ENCODE measurements at places on chromosomes 6 and 20.

- DNase-seq, result no peak
Measured at GRCh38 chr6:503610-504362, 112.2 kb downstream of the IRF4 start.

DNA sequence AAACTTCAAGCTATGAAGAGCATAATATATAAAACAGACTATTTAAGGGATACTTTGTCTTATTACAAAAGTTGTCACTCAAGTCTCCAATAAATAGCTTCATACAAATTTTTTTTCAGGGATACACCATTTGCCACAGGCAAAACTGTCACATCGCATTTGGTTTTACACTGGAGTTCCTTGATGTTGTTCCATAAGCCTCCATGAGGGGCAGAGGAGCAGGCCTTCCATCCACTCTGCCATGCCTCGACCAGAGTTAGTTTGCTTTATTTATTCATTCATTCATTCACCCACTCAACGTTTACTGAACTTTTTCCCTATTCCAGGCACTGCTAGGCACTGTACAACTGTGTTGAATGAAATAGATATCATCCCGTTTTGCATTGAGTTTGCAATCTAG lies 246.6 kb downstream of the PHF3 start:
- no peak for DNase-seq

GRCh38 chr6:99867026-99867425 lies 127.0 kb downstream of the MCHR2 start:
- DNase-seq, result no peak

DNA sequence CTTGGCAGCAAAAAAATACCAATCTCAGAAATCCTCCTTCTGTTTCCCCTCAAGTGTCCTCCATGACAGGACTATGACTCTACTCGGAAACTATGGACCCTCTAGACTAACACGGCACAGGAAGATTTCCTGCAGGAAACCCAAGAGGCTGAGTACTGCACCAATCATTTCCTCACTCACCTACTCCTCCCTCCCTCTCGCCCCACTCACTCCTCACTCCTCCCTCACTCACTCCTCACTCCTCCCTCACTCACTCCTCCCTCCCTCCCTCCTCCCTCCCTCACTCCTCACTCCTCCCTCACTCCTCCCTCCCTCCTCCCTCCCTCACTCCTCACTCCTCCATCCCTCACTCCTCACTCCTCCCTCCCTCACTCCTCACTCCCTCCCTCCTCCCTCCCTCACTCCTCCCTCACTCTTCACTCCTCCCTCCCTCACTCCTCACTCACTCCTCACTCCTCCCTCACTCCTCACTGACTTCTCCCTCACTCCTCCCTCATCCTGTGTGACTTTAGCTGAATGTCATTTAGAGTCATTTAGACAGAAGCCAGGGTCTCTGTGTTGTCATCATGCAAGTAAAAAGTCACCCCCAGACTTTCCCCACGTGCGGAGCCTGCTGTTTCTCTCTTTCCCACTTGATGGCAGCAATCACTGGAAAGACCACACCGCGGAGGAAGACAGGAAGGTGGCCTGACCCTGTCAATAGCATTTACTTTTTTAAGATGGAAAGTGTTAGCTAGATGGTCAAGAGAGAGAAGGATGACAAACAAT lies 226.8 kb upstream of the PDE10A start:
- no peak for DNase-seq

DNA sequence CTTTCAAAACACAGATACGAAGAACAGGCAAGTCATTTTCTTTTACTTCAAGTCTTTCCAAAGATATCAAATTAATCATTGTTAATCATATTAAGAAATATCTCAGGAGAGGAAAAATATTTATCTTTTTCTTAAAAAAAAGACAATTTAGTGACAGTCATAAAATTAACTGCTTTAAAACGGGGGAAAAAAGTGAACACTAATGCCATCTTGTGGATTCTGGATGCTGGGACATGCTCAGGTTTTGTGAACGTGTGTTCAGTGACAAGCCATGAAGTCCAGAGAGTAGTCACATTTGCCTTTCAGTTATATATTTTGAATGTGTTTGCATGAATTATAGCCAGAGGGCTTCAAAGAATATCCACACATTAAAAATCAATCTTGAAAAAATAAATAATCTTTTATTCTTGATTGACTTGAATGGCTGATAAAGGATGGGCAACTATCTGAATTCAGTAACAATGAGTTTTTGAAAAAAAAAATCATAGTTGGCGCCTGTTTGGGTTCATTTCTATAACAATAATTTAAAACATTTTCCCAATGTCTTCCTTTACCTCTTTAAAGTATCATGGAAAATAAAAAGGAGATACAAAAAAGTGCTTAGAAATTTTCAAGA lies 74.7 kb upstream of the NOX3 start:
- peak; percentile 19 for DNase-seq

- DNase-seq, result no peak
Measured at GRCh38 chr6:6002005-6002847, 4.5 kb downstream of the NRN1 start.

- peak; percentile 8 for DNase-seq
Measured at GRCh38 chr6:116229287-116229913, 24.5 kb downstream of the TSPYL4 start.

DNA sequence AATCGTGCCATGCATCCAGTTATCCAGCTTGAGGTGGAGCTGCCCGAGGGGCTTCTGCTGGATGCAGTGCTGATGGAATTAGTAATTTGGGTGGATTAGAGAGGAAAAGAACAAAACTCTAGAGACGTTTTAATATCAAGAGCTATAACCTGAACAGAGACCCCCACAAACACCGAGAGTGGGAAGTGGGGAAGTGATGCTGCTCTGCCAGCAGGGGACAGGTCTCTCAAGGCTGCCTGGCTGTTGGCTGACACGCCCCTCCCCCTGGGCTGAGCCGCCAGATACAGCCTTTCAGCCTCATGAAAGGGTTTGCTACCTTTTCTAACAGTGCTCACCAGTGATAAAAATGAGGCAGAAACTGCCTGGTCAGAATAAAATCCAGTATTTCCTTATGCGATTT lies 9.6 kb downstream of the LEMD2 start:
- DNase-seq, result no peak

- no peak for DNase-seq
Measured at GRCh38 chr20:2655331-2656116, 3.1 kb downstream of the NOP56 start.

GRCh38 chr6:65760285-65760684 lies 53.3 kb upstream of the EYS start:
- no peak for DNase-seq

GRCh38 chr6:134534708-134535149 lies 216.8 kb upstream of the SGK1 start:
- no peak for DNase-seq

DNA sequence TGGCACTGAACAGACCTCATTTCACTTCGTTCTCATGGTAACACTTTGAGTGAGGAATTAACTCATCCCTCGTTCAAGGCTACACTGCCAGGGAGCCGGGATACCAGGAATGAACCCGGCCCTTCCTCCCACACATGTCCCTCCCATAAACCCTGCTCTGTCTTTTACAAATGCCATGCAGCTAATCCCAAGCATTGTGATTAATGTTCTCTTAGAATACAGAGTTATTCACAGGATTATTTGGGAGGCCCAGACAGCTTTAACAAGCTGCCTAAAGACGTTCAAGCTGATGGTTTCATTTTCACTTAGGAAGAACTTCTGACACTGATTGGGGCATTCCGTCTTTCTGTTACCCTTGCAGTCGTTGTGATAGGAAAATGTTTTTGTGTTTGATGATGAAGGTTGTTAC lies 42.5 kb upstream of the CD83 start:
- no peak for DNase-seq

DNA sequence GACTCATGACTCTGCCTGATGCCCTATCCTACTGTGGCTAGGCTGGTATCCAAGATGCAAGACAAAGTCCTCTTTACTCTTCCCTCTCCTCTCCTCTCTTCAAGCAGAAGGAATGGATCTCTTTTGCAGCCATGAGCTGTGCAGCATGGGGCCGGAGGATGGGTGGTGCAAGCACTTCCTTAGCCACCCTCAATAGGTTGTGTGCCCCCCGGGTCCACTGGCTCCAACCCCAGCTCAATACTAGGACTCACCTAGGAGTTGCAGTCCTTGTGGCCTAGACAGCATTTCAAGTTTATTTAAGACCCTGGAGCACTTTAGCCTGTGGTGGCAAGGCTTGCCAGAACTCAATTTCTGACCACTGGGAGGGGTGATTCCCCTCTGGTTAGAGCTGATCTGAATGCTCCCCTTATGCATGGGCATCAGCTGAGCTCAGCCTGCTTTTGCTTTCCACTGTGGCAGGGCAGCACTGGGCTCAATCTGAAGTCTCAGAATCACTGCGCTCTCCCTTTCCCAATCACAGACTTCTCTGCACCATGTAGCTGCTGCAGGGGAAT lies 29.0 kb upstream of the GRM4 start:
- DNase-seq, result no peak

DNA sequence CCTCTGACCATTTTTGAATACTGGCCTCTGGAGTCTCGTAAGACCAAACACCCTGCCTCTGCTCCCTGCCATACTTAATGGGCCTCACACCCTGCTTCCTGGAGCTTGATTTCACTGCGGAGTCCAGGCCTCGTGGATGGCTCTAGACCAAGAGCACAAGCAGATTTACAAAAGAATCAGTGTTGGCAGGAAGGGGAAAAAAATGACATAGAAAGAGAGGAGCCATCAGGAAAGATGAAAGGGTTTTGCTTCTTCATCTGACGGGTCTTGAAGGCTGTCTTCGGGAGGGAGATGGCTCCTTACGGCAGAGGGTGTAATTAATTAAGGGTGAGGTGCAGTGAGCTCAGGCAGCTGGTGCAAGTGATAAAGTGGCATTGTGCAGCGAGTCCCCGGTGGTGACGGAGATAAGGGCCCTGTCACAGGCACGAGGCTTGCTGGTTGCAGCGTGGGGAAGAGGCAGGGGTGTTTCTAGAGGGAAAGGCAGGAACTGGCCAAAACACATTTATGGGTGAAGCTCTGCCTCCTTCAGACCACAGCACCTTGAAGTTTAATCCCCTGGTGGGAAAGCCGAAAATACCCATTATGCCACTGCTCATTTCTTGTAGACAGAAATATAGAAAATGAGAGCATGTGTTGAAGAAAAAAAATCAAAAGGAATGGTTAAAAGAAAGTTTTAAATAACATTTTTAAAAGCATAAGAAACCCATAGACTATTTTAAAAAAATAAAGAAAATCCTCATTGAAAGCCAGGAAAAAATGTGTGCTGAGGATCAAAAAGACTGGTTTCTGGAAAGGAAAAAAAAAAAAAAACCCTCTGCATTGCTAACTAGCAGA lies 128.6 kb upstream of the LRFN2 start:
- no peak for DNase-seq

- DNase-seq, result no peak
Measured at GRCh38 chr6:152594701-152595100, 42.5 kb downstream of the SYNE1 start.

- no peak for DNase-seq
Measured at GRCh38 chr6:140385679-140386078, 1011.2 kb upstream of the CITED2 start.

GRCh38 chr6:66200390-66200789 lies 493.4 kb upstream of the EYS start:
- no peak for DNase-seq

- DNase-seq, result no peak
Measured at GRCh38 chr6:33414592-33415271, 3.2 kb downstream of the CUTA start.

GRCh38 chr20:4061987-4062386 lies 46.6 kb upstream of the RNF24 start:
- DNase-seq, result no peak

DNA sequence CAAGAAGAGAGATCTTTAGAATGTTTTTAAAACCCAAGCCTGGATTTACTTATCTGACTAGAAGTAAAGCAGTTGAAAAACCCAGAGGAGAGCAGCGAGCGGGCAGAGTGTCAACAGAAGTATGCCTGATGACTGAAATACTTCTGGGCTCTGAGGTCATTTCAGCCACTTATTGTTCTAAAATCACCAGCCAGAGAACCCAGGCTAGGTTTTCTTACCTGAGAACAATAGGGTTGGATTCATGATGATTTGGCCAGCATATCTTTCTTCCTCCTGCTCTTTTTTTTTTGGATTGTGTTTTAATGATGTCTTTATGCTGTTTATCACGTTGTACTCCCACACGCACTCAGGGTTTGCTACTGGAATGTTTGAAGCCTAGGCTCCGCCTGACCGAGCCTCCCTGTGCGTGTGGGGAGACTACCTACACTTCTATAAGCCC lies 63.0 kb upstream of the KIF25 start:
- no peak for DNase-seq

- no peak for DNase-seq
Measured at GRCh38 chr6:149235130-149235561, 82.4 kb upstream of the TAB2 start.

All from NCI-H446 (cell line).